ENCODE measurements at places on chromosomes 2 and 18. TPM values are rescaled to one million over a fixed set of nuclear protein-coding genes. Genes with fewer than 3 reads are reported as not detected.

Gene CTAGE1
- total RNA-seq: not detected

GRCh38 chr2:30807249-30807648, at the start of gene CAPN13:
Gene CAPN13 (minus strand): TSS chr2:30807446. CDS start chr2:30787325, 20,121 bp downstream.
- H3K27ac ChIP-seq: no peak within 1 kb of the TSS
- no peak for DNase-seq
- no peak within 1 kb of the TSS for H3K4me3 ChIP-seq
- H3K4me1 ChIP-seq: no peaks in the 10 kb centered on the region
- H3K36me3 ChIP-seq: no peaks in the 10 kb centered on the region
- peaks cover 9% of the 10 kb centered on the region for H3K27me3 ChIP-seq

DNA sequence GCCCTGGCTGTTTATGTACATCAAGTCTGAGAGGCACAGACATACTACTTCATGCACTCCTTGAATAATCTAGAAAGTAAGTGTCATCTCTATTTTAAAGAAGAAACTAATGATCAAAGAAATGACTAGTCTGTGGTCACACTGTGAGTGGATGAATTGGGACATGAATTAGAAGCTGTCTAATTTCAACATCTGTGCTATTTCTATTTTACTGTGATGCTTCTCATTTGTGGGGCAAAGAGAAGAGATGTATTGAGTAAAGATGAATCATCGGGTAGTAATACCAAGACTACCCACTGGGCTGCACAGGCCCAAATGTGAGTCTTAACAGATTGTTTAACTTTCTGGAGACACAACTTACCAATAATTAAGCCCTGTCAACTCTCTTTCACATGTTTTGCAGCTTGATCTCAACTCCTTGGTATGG, 42.4 kb upstream of the MTIF2 start:
- H3K4me3 ChIP-seq: no peak overlapping the region
- H3K27ac ChIP-seq: peak overlapping the region; percentile 44
- H3K27me3 ChIP-seq: no peaks in the 10 kb centered on the region
- DNase-seq: peak; percentile 67

DNA sequence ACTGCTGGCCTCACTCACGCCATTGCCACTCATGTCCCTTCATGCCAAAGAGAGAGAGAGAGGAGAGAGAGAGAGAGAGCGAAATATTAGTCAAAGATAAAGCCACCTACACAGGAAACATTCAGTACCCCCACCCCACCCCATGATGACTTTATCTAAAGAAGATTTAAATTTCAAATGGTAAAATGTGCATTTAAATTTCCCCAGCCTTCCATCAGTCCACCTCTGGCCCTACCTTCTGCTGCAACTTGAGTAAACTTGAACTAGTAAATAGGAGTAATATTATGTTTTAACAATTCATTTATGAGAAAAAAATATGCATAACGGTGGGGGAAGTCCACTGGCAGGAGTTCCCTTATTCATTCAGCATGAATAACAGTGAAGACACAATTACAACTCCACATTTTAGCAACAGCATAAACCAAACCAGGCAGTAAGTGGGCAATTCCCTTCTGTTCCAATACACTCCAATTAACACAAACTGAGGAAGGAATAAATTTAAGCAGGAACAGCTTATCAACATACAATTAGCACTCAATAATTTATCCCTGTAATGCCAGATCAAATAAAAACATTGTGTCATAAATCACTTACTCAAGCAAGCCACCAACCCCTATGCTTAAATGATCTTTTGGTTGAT, 264.2 kb downstream of the LNPK start:
- H3K4me3 ChIP-seq: no peak overlapping the region
- H3K27me3 ChIP-seq: peaks cover 3% of the 10 kb centered on the region
- no peak overlapping the region for H3K27ac ChIP-seq
- no peak for DNase-seq
- H3K36me3 ChIP-seq: no peaks in the 10 kb centered on the region

Gene MREG
- 8.0 TPM for total RNA-seq

Gene REG3G
- total RNA-seq: not detected

GRCh38 chr2:127515383-127515915, 10.8 kb downstream of the IWS1 start:
- peak overlapping the region; percentile 6 for H3K27ac ChIP-seq
- H3K4me3 ChIP-seq: no peak overlapping the region
- H3K27me3 ChIP-seq: no peaks in the 10 kb centered on the region

Gene CDK5R2
- total RNA-seq: not detected

DNA sequence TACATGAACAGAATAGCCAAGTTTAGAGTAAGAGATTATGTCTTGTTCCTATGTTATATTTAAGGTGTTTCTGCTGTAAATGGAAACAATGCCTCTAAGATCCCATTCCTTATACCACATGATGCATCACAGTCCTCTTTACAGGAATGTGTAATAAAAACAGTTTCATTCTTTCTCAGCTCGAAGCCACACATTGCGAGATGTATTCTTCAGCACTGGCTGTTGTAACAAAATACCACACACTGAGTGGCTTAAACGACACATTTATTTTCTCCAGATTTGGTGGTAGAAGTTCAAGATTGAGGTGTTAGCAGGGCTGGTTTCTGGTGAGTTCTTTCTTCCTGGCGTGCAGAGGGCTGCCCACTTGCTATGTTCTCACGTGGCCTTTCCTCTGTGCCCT, 246.2 kb downstream of the SOCS6 start:
- H3K4me3 ChIP-seq: no peak overlapping the region
- H3K27me3 ChIP-seq: no peaks in the 10 kb centered on the region
- no peak overlapping the region for H3K27ac ChIP-seq
- H3K36me3 ChIP-seq: no peaks in the 10 kb centered on the region
- DNase-seq: no peak

DNA sequence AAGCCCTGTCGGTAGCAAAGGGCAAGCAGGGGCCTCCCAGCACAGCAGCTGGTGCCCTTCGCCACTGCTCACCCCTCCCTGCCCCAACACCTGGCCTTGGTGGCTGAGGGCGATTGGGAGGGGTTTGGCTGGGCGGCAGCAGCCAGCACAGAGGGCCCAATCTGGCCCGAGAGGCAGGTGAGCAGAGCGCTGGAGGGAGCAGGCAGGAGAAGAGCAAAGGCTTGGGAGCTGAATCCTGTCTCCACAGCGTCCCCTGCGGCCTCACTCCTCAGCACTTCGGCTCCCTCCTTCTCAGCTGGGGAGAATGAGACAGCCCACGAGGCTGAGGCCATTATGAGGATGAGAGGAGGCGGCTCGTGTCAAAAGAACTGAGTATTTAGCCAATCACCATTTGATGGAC, 74.9 kb upstream of the TAF1B start:
- H3K4me1 ChIP-seq: peaks cover 19% of the 10 kb centered on the region
- no peak for DNase-seq
- H3K4me3 ChIP-seq: no peak overlapping the region
- no peak overlapping the region for H3K27ac ChIP-seq

All from activated CD8-positive, alpha-beta T cell treated with anti-CD3 and anti-CD28 coated beads for 36 hours (primary cell).